ENCODE measurements at places on chromosomes 3 and 15.

- DNase-seq, result no peak
Measured at GRCh38 chr3:45398178-45398577, 9.8 kb downstream of the LARS2 start.

- DNase-seq, result no peak
Measured at GRCh38 chr3:6680119-6680806, 180.7 kb upstream of the GRM7 start.

- DNase-seq, result no peak
Measured at GRCh38 chr15:61186905-61187741, 42.0 kb downstream of the RORA start.

DNA sequence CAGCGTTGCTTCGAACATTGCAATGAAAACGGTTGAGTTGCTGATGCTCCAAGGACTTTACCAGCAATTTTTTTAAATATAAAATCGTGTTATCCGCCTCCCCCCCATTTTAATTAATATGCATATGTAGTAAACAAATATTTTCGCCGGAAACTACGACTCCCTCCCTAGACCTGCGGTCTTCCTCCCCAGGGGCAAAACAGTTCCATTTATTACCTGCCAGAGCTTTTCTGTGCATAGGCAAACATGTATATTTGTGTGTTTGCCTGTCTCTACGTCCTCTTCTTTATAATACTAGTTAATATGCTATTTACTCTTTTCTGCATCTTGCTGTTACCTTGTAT, 593 bp upstream of the RSL24D1 start:
- no peak for DNase-seq

DNA sequence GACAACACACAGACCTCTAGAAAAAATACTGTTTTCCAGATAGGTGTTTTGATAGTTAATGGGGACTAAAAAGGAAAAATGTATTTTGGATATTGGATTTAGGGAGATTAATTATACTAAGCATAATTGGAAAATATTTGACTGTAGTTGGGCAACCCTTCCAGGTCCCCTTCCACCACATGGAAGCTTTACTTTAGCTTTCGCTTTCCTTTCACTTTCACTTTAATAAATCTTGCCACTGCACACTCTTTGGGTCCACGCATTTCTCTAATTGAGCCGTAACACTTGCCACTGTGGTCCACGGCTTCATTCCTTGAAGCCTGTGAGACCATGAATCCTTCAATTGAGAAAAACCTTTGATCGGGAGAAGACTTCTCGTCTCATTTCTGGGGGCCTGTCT, 15.5 kb downstream of the GLDN start:
- DNase-seq, result no peak

DNA sequence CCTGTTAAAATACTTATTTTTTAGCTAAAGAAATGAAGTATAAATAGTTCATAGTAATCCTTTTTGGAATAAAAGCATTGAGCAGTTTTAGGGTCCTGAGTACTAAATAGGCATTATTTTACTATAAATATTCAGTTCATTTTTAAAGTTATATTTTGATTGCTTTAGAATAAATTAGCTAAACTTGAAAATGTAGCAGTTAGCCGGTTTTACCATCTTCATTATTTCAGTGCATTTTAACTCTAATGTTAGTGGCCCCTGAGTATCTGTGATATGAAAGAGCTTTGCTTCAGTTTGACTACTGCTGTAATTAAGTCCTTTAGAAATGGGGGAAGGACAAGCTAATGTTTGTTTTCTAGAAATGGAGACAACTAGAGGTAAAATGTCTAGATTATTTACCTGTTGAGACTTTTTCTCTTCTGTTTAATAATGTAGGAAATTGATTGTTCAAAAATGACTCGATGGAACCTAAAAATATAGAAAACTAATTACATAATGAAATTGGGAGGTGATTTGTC, 3.6 kb downstream of the SMC4 start:
- DNase-seq, result no peak

DNA sequence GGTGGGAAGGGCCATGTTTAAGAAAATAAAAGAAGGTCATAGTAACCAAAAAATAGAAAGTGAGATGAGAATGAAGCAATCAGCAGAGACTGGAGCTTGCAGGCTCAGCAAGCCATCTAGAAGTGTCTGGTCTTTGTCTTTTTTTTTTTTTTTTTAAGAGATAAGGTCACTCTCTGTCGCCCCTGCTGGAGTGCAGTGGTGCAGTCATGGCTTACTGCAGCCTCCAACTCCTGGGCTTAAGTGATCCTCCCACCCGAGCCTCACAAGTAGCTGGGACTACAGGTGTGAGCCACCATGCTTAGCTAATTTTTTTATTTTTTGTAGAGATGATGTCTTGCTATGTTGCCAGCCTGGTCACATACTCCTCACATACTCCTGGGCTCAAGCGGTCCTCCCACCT, 36.2 kb downstream of the GXYLT2 start:
- no peak for DNase-seq

DNA sequence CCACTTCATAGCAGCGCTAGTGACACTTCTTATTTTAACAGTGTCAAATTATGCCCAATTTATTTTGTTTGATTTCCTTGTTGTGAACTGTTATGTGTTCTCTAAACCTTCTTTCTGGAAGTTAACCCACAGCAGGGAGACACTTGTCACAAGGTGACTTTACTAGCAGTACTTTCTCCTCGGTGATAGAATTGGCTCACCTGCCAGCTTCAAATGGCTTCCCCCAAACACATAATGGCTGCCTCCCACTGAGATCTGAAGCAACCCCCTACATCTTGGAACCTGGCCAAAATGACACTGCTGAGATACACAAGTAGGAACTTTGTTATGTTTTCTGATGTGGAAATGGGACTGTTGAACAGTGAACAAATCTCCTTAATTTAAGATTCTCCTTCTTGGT, 238.8 kb upstream of the DPH6 start:
- no peak for DNase-seq

GRCh38 chr3:43786526-43787305, 96.0 kb downstream of the ABHD5 start:
- DNase-seq, result peak; percentile 30

DNA sequence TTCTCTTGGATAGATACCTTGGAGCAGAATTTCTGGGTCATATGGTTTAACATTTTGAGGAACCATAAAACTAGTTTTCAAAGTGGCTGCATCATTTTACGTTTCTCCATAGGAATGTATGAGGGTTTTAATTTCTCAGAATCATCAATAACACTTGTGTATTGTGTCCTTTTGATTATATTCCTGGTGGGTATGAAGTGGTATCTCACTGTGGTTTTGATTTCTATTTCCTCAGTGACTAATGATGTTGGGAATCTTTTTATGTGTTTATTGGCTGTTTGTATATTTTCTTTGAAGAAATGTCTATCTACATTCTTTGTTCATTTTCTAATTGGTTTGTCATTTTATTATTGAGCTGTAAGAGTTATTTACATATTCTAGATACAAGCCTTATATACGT, 28.8 kb downstream of the CDIN1 start:
- no peak for DNase-seq

DNA sequence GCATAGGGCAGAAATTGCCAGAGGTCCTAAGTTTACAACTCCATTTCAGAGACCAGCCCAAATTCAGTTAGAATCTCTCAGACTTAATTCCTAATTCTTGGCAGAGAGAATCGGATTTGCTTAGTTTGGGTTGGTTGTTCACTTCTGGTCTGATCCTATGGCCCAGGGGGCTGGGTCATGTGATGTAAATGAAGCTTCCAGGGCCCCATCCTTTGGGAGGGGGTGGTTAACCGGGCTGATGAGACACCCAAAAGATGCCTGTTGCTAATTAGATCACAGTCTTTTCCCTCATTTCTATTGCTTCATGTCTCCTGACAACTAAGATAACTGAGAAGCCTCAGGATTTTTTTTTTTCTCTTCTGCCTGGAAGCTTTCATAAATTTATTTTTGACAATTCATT, 11.1 kb upstream of the ZNF620 start:
- no peak for DNase-seq

DNA sequence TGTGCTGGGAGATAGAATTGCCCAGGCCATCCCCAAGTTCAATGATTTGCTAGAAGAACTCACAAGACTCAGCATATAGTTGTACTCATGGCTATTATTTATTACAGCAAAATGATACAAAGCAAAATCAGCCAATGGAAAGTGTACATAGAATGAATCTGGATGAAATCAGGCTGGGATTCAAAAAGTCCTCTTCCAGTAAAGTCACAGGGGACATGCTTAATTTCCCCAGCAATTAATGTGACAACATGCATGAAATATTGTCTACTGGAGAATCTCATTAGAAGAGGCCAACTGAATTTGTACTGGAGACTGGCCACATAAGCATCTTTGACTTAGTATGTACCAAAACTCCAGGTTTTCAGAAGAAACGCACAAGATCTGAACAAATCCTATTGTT, 1043.1 kb downstream of the NAALADL2 start:
- no peak for DNase-seq

DNA sequence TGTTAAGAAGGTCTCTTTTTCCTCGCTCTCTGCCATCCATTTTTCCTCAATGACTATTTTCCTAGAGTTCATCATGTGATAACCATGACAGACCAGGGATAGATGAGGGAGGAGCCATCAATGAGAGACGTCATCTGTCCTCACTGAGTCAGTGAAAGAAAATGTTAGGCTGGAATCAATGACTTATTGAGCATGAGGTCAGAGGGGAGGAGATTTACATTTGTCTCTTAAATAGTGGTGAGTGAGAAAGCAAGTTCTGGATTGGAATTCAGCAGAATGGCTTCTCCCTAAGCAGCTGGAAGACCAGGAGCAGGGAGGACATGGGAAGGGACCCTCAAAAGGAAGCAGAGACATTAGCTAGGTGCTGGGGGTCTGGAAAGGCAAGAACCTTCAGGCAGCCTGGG, 28.2 kb upstream of the USP3 start:
- no peak for DNase-seq

GRCh38 chr3:10973046-10973595, 19.4 kb upstream of the SLC6A1 start:
- no peak for DNase-seq

- DNase-seq, result no peak
Measured at GRCh38 chr3:132981719-132982118, 56.5 kb upstream of the TMEM108 start.

DNA sequence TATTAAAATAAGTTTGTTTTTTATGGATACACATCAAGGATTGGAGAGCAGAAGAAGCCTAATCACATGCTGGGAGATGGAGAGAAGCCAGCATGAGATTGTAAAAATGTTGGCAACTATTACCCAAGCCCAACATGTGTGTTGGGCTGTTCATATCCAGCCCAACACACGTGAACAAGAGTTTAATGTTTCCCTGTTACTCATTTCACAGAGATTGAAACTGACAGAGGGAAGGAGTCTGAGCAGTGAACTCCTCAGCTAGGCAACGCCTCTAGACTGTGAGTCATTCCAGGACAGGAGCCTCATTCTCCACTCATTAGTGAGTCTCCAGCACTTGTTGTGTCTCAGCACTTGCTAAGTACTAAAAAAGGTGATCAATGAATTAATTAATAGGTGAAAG, 43.2 kb upstream of the CMSS1 start:
- DNase-seq, result no peak

- no peak for DNase-seq
Measured at GRCh38 chr3:150443331-150443741, 35.2 kb downstream of the TSC22D2 start.

DNA sequence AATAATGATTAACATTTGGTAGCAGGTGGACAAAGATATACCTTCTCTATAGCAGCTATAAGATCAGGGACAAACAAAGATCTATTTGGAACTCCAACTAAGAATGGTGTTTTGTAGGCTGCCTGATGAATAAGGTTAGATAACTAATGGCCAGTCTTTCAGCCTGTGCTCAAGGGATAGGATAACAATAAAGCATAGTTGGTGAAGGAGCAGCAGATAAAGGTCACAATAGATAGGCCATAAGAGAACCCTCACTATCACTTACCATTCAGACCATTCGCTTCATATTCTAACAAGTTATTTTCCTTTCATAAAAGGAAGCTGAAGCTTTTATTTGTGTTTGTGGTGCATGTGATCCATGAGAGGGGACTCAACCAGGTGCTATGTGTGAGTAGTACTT, 19.8 kb downstream of the EPM2AIP1 start:
- no peak for DNase-seq

DNA sequence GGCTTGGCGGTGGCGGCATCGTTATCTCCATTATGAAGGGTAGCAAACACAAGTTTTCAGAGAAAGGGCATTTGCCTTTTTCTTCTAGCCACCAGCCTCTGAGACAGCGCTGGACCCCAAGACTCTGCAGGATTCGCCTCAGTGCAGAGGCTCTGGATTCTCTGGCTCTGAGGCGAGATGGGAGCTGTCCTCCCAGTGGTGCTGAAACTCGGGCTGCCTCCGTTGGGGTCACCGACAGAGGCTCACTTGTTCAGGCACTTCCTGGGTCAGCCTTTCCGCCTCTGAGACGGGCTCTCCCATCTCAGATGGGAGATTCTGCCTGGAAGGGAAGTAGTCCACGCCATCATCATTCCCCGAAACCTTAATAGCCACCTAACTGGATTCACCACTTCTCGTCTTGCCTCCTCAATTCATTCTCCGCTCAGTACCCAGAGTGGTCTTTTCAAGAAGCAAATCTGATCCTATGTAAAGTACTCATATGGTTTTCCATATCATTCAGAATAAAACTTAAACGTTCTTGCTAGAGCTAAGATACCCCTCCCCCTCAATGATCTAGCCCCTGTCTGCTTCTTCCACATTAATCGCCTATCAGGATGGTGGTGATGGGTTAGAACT, 76.9 kb downstream of the RHCG start:
- DNase-seq, result peak; percentile 62

GRCh38 chr3:79467721-79468120, 300.1 kb downstream of the ROBO1 start:
- no peak for DNase-seq

DNA sequence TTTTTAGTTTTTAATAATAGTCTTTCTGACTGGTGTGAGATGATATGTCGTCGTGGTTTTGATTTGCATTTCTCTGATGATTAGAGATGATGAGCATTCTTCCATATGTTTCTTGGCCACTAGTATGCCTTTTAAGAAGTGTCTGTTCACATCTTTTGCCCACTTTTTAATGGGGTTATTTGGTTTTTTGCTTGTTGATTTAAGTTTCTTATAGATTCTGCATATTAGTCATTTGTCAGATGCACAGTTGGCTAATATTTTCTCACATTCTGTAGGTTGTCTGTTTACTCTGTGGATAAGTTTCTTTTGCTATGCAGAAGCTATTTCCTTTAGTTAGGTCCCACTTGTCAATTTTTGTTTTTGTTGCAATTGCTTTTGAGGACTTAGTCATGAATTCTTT, 185.4 kb downstream of the SUCNR1 start:
- DNase-seq, result no peak

- no peak for DNase-seq
Measured at GRCh38 chr15:71114066-71114680, 1.1 kb upstream of the THSD4 start.

All from activated naive CD4-positive, alpha-beta T cell treated with anti-CD3 and anti-CD28 coated beads, Interleukin-2, amount 50 U/mL, for 72 hours (primary cell).